Memory B cell (primary cell): ENCODE measurements at places on chromosomes 12 and 14.

DNA sequence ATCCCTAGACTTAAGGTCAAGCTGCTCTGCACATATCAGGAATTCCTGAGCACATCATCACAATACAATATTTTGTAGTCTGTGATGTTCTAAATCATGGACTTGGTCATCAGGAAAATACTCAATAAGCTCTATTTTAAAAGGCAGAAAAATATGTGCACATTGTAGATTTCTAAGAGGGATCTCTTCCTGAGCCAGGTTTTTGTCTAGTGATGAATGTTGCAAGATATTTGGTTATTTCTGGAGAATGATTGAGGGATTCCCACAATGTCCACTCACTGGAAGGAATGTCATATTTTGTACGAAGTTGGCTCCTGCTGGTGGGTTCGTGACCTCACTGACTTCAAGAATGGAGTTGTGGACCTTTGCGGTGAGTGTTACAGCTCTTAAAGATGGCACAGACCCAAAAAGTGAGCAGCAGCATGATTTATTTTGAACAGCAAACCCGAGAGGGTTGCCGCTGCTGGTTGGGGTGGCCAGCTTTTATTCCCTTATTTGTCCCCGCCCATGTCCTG, 300.9 kb upstream of the DCN start:
- H3K27me3 ChIP-seq = peaks cover 7% of the 10 kb centered on the region
- no peak overlapping the region for H3K4me3 ChIP-seq
- no peak overlapping the region for H3K27ac ChIP-seq
- DNase-seq = no peak
- H3K36me3 ChIP-seq = no peaks in the 10 kb centered on the region

- H3K27me3 ChIP-seq = no peaks in the 10 kb centered on the region
- no peak for DNase-seq
- peaks cover 15% of the 10 kb centered on the region for H3K36me3 ChIP-seq
- no peak overlapping the region for H3K27ac ChIP-seq
- H3K4me1 ChIP-seq = peaks cover 44% of the 10 kb centered on the region
- H3K4me3 ChIP-seq = no peak overlapping the region
Measured at GRCh38 chr12:11705010-11705409, 55.5 kb downstream of the ETV6 start.

DNA sequence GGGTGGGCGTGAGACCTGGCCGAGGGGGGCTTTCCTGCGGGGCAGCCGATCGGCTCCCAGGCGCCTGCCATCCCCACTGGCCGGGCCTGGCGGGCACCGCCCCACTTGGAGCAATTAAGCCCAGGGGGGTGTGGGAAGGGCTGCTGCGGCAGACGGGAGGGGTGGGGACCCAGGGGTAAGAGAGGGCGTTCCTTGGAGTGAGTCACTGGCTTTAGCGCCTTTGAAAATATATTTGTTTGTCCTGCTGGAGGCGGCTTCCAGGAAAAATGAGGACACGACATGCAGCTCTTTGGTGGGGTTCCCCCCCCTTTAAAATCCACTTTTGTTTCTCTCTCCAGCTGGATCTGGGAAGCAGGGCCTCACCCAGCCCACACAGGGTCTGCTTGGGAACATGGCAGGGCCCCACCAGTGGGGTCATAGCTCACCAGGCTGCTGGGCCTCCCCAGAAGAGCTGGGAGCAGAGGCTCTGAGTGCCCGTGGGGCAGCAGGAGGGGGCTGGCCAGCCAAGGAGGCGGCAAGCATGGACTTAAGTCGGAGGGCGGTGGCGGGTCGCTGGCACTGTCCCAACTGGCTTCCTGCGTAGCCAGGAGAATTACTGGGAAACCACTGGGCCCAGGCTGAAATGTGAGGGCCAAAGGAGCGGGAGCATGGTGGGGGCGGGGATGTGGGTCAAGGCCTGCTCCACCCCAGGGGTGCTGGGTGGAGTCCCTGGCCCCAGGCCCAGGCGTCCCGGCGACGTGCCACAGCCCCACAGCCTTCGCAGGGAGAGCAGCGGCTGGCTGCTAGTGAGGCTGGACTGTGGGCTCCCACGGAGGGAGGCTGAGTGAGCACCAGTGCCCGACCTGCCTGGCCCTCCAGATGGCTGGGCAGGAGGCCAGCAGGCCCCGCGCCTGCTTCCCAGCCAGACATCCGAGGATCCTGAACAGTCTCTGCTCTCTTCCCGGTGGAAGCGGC, 128.0 kb downstream of the RFLNA start:
- peaks cover 32% of the 10 kb centered on the region for H3K36me3 ChIP-seq
- no peak overlapping the region for H3K4me3 ChIP-seq
- no peak for DNase-seq
- H3K27me3 ChIP-seq = no peaks in the 10 kb centered on the region
- no peak overlapping the region for H3K27ac ChIP-seq

DNA sequence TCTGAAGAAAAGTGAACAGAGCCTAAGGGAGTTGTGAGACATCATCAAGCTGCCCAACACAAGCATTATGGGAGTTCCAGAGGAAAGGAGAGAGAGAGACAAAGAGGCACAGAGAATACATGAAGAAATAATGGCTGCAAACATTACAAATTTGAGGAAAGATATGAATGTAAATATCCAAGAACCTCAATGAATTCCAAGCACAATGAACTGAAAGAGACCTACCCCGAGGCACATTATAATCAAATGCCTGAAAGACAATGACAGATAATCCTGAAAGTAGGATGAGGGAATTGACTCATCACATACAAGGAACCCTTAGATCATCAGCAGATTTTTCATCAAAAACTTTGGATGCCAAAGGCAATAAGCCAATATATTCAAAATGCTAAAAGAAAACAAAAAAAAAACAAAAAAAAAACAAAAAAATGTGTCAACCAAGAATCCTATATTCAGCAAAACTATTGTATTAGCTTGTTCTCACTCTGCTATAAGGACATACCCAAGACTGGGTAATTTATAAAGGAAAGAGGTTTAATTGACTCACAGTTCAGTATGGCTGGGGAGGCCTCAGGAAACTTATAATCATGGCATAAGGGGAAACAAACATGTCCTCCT, 37.8 kb downstream of the BCL2L14 start:
- H3K36me3 ChIP-seq = peaks cover 7% of the 10 kb centered on the region
- H3K27me3 ChIP-seq = peaks cover 7% of the 10 kb centered on the region
- DNase-seq = no peak
- no peak overlapping the region for H3K27ac ChIP-seq
- no peak overlapping the region for H3K4me3 ChIP-seq
- H3K4me1 ChIP-seq = no peaks in the 10 kb centered on the region

DNA sequence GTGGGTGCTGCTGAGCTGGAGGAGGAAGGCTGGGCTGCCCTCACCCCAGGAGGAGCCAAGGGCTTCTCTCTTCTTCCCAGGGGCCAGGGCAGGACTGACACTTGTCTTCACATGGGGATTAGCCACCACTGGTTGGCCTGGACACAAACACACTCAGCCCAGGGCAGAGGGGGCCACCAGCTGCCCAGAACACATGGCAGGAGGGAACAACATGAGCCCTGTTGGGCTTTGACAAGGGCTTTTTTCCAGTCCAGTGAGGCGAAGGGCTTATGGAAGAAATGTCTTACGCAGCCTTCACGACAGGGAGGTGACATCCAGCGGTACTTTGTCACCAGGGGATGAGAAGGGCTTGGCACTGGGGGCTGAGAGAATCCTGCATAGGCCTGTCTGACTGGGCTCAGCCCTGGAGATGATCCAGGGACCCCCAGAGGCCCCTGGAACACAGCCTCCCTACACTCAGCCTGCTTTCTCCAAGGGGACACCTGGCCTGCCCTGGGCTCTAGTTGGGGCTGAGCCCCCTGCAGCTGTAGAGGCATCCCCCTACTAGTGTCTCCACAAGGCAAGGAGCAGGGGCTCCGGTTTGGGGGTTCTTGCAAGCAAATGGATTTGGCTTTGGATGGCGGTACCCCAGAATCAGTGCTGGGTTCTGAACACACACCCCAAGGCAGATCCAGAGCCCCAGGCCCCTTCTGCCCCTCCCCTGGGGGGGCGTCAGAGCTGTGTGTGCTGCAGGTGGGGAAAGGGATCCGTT, 18.9 kb downstream of the ARL6IP4 start:
- H3K4me1 ChIP-seq = peaks cover 1% of the 10 kb centered on the region
- H3K27ac ChIP-seq = no peak overlapping the region
- no peak overlapping the region for H3K4me3 ChIP-seq
- peaks cover 3% of the 10 kb centered on the region for H3K36me3 ChIP-seq
- DNase-seq = no peak

DNA sequence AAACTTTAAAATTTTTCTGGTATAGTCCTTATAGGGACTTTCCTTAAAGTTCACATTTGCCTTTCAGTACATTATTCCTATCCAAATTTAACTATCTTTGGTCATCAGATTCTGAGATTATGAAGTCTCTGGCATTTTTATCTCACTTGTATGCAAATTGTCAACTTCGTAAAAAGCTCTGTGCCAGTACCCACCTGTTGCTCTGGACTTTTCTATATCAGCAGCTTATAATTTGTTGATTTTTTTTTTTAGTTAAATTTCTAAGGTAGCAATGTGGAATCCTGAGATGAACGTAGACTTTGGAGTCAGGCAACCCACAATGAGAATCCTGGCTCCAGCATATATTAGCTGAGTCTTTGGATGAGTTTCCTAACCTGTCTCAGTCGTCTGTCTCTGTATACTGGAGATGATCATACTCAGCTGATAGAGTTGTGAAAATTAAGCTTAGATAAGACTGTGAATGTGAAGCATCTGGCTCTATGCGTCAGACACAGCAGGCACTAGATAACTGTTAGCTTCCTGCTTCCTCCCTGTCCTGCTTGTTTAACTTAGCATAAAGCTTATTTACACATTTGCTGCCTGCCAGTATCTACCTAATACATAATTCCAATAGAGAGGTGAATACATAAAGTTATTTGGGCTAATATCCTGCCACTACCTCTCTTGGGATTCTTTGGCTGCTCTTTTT, 59.8 kb downstream of the MARK3 start:
- no peak overlapping the region for H3K27ac ChIP-seq
- no peak overlapping the region for H3K4me3 ChIP-seq
- DNase-seq = no peak
- H3K27me3 ChIP-seq = no peaks in the 10 kb centered on the region
- H3K36me3 ChIP-seq = peaks cover 8% of the 10 kb centered on the region
- peaks cover 13% of the 10 kb centered on the region for H3K4me1 ChIP-seq

DNA sequence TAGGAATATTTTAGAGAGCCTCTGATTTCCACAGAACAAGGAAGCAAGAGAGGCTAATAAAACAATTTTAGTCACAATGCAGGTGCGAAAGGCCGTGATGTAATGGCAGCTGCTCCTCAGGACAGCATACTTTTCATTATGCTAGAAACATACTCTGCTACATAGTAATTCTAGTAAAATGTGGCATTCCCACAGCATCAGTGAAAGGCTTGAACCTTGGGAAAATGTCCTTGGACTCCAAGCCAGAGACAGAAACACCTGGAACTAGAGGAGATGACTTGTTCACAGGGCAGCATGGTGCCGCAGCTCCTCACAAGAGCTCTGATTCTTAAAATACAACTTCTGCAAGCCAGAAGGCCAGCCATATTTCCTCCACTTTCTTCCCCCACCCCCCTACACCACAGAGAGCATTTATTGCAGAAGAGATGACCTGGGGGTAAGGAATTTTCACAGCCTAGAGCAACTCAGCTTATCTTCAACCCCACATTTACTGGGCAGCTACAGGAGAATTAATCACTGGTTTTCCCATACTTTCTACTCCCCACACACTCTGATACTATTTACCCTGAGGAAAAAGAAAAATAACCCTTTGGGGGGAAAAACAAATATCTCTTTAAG, 15.8 kb downstream of the ABCC9 start:
- DNase-seq = no peak
- no peak overlapping the region for H3K27ac ChIP-seq
- no peaks in the 10 kb centered on the region for H3K36me3 ChIP-seq
- no peaks in the 10 kb centered on the region for H3K27me3 ChIP-seq

GRCh38 chr14:55201219-55202101, 10.1 kb upstream of the DLGAP5 start:
- H3K27ac ChIP-seq = no peak overlapping the region
- DNase-seq = no peak
- no peaks in the 10 kb centered on the region for H3K36me3 ChIP-seq
- H3K4me1 ChIP-seq = no peaks in the 10 kb centered on the region
- no peak overlapping the region for H3K4me3 ChIP-seq

GRCh38 chr14:100237735-100238418, 1.1 kb upstream of the YY1 start:
- H3K27me3 ChIP-seq = no peaks in the 10 kb centered on the region
- H3K4me1 ChIP-seq = peaks cover 38% of the 10 kb centered on the region
- peaks cover 9% of the 10 kb centered on the region for H3K36me3 ChIP-seq
- H3K27ac ChIP-seq = peak overlapping the region; percentile 100
- peak overlapping the region; percentile 99 for H3K4me3 ChIP-seq

DNA sequence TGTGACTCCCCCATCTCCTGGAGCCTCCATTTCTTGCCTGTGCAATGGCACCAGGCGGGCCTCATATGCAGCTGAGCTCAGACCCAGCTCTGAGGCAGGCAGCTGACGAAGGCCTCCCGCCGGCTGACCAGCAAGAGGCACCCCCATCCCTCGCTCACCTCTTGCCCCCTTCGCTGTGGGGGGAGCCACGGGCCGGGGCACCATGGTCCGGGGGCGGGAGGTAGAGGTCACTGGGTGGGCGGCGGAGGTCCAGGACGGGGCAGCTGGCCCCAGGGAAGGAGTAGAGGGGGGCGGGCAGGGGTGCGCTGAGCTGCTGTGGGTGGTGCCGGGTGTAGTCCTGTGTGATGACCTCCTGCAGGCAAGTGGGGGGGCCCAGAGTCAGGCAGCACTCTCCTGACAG, 39.4 kb downstream of the RFLNA start:
- peaks cover 25% of the 10 kb centered on the region for H3K36me3 ChIP-seq
- no peak overlapping the region for H3K4me3 ChIP-seq
- no peaks in the 10 kb centered on the region for H3K27me3 ChIP-seq
- no peaks in the 10 kb centered on the region for H3K4me1 ChIP-seq

DNA sequence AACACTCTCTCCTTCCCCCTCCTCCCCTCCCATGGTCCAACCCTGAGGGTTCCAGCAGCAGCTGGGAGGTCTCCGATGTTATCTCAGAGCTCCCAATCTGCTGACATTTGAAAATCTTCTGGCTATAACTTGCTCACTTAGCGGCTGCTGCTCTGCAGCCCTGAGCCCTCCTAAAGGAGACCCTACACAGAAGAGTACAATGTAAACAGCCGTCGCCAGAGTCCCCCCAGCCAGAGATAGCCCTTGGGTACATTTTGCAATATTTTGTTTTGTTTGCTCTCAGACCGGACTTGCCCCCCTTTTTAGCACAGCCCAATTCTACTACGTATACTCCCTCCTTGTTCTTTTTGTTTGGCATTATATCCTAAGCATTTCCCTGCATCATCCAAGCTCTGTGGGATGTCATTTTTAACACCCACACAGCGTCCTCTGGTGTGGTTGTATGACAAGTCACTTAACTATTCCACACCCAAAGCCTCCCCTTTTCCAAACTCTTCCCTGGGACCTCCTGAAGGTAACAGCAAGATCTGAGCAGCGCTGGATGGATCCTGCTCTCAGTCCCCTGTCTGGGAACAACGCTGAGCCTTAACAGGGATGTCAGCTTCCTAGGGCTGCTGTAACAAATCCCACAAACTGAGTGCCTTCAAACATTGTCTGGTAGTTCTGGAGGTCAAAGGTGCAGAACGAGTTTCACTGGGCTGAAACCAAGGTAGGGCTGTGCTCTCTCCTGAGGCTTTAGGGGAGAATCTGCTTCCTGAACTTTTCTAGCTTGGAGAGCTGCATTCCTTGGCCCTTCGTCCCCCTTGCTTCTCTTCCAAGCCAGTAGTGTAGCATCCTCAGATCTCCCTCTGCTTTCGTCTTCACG, 25.3 kb upstream of the TCL1B start:
- no peak for DNase-seq
- H3K36me3 ChIP-seq = no peaks in the 10 kb centered on the region
- H3K27ac ChIP-seq = no peak overlapping the region
- H3K4me3 ChIP-seq = no peak overlapping the region
